ENCODE measurements at places on chromosomes 12 and 14.

GRCh38 chr14:51210594-51210993 lies 29.5 kb upstream of the TMX1 start:
- DNase-seq: no peak

DNA sequence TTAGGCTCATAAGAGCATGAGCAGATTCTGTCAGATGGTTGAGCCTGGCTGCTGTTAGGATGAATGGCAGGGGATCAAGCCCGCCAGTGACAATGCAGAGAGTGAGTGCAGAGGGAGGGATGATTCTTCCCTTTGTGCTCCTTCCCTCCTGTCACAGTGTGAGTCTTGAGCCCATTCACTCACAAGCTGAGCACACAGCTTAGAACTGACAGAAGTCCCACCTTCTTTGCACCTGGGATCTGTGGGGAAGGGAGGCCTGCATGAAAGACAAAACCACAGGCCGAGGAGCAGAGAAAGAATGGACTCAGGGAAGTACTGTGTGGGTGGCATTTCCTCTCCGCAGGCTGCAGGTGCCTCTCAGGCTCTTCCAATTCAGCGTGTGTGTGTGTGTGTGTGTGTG lies 160.6 kb downstream of the KCNA5 start:
- DNase-seq: no peak

- no peak for DNase-seq
These were observed 41.3 kb downstream of the NCOR2 start for GRCh38 chr12:124525927-124526692.

DNA sequence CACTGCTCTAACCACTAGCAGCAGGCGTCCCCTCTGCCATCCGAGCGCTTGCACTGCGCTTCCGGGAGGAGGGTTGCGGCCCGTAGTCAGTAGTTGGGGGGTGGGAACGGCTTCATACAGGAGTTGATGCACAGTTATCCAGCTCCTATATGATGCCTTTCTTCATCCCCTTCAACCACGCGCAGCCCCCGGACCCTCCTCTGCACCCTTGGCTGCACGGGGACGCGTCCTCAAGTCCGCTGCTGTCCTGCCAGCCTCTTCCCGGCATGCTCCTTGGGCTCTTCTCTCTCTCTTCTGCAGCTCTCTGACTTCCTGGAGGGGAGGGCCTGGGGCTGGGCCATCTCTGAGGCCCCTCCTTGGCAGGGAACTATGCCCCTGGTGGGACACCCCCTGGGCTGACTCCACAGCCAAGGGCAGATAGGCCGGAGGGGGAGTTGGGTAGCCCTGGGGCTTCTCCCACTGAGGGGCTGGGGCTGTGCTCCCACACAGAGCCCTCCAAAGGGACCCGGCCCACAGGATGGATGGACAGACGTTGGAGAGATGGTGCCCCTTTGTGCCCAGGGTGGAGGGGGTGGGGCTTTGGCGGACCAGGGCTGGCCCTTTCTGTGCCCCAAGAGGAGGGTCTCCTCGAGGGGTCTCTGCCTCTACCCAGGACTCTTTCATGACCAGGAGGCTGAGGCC lies 29.0 kb downstream of the RTL1 start:
- DNase-seq: no peak

GRCh38 chr14:30798961-30799360 lies 75.4 kb upstream of the COCH start:
- no peak for DNase-seq

DNA sequence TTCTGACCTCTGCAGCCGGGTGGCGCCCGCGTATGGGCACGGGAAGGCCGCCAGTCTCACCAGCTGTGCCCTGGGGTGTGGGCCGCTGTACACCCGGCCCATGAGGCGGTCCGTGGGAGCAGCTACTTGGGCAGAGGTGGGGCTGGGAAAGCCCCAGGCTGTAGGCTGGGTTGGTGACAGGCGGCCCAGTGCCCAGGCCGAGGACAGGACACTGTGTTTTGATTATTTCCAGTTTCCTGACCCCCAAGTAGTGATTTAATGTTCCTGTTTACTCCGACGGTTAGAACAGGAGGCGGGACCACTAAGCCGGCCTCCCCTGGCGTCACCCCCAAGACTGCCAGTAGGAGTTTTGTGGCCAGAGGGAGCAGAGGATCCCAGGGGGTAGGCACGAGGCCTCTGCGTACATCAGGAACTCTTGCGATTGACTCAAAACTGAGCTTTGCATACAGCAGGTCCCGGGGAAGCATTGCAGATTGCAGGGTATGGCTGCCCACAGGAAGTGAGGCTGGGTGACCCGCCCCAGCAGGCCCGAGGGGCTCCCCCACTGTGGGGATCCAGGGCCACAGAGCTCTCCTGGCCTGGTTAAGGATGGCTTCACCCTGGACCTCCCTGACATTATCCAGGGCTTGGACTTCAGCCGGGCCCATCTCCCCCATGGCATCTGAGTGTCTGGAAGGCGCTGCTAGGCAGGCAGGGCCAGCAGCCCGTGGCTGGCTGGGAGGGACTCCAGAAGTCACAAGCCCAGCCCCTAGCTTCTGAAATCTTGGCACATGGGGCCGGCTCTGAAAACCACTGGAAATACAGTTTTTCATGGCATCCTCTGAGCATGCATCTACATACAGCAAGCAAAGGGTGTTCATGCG lies 42.5 kb upstream of the DIO3 start:
- no peak for DNase-seq

GRCh38 chr12:24909667-24910066 lies 39.2 kb downstream of the BCAT1 start:
- no peak for DNase-seq

GRCh38 chr12:67111182-67111581 lies 158.0 kb upstream of the CAND1 start:
- no peak for DNase-seq

- DNase-seq: no peak
These were observed 1.7 kb downstream of the EVL start for GRCh38 chr14:100066962-100067361.

GRCh38 chr12:47207340-47207717 lies 127.6 kb upstream of the AMIGO2 start:
- DNase-seq: no peak

GRCh38 chr12:116277467-116278278 lies at the start of gene MED13L:
TSS of gene MED13L (minus strand) at chr12:116277693. CDS start at chr12:116277131, 562 bp downstream.
- DNase-seq: peak; percentile 86
